ENCODE measurements at places on chromosomes 3 and 15.

DNA sequence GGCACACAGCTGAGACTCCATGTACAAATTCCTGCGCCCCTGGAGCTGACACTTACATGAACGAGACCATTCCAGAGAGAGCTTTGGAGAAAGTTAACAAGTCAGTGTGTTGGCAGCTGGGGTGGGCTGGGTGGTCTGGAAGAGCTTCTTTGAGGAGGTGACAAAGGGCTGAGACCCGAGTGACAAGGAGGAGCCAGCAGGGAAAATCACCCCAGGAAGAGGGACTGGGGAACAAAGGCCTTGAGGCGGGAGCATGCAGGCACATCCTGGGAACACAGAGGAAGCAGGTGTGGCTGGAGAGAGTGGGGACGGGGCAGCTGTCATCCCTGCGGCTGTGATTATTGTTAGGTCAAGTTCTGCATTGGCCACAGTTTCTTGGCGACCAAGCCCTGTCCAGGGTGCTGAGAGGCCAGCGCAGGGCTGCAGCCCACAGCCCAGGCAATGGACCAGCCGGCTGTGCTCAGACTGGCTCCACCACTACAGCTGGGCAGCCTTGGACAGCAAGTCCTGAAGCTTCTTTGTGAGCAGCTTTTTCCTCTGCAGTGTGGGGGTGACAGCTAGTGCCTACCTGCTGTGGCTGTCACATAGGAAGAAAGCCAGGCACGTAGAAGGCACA is 34.2 kb upstream of the PRR23E start:
- DNase-seq: no peak

DNA sequence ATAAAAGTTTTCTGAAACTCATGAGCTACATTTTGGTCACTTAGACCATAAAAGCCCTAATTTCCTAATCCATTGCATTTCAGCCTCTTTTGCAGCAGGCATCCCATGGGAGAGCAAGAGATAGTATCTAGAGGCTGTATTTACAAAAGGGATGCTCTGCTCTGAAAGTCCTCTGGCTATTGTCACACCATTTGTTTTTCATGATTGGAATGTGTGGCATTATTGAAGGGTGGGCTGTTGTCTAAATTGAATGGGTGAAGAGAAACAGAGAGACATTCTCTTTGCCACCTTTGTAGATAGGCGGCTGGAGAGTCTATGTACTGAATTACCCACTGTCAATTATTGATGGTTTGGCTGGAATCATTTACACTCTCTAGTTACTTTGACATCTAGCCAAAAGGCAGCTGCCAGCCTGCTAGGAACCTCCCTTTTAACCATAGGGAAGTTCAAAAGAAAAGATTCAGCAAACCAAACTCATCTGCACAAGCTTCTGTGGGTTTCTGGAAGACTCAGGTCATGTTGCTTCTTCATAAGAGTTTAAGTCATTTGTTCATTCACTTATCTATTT is 89.8 kb upstream of the RARB start:
- no peak for DNase-seq

GRCh38 chr15:72162569-72162968 is 35.0 kb downstream of the GRAMD2A start:
- no peak for DNase-seq

DNA sequence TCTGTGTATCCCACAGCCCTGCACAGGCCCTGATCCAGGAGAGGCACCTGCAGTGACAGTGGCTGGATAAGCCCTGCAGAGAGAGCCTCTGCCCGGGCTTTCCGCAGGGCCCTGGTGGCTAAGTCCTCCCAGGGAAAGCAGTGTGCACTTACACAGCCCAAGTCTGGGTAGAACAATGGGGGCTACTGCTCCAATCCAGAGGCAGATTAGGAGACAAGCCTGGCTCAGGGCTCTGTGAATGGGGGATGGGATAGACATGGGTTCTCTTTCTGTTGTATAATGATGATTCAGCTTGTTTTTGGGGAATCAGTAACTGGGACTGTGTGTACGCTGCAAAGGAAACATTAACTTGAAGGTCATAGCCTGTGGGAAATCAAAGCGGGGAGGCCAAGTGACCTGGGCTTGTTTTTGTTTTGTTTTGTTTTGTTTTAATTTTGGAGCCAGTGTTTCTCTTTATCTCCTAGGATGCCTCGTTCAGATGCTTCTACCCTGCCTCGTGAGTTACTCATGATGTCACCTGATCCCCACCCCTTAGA is 4.1 kb upstream of the ALDH1L1 start:
- DNase-seq: no peak

- no peak for DNase-seq
Measured at GRCh38 chr3:131591394-131592014, 88.7 kb upstream of the MRPL3 start.

- no peak for DNase-seq
Measured at GRCh38 chr3:181530584-181530983, 181.1 kb upstream of the SOX2 start.

DNA sequence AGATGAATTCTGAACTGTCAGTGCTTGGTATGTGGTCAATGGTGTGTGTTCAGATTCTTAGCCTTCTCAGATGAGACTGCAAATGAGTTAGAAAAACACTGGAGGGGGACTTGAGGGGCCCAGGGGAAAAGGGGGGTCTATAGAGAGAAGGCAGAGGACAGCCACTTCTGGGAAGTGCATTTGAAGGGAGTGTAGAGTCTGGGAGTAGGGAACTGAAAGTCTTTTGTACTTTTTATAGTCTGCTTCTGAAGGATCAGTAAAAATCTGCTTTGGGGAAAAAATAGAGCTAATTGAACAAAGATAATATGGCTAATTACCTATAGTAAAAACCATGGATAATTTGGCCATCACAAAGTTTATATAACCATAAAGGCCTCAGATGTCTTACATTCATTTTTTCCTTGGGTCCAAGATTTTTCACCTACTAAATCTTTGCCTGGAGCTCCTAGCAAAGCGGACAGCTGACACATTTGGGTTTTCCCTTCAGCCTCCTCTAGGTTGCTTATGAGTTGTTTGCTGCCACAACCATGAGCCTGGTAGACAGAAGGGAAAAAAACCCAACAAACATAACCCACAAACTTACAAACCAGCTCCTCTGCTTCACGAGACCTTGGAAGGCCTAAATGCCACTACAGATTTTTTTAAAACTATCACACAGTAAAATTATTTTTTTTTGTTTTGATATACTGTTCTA is 48.8 kb downstream of the CD86 start:
- peak; percentile 79 for DNase-seq

- peak; percentile 19 for DNase-seq
Measured at GRCh38 chr3:46107682-46108081, 80.4 kb upstream of the XCR1 start.
